ENCODE measurements at places on chromosomes 2 and 18.

DNA sequence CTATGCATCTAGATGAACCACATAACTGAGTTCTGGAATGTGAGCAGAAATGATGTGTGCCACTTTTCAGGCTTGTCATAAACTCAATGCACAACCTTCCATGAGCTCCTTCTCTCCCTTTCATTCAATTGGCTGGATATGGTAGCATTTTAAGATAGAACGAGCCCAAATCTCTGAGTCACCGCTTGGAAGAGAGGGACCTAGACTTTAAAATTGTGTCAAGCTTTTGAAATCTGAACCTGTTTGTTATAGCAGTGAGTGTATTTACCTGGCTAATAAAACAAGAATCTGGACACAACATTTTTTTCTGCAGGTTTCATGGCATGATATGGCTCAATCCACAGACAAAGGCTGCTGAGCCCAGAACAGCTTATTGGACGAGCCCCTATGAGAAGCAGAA is 297.8 kb upstream of the SPRED2 start:
- DNase-seq, result no peak

- no peak for DNase-seq
These were observed 593.9 kb upstream of the ZNF804A start for GRCh38 chr2:184004289-184004947.

GRCh38 chr2:109364217-109364616 is 235.2 kb downstream of the SH3RF3 start:
- DNase-seq, result no peak

- DNase-seq, result peak; percentile 5
These were observed 710.4 kb downstream of the RNF144A start for GRCh38 chr2:7627583-7627982.

GRCh38 chr18:9741793-9742523 is 33.9 kb downstream of the RAB31 start:
- peak; percentile 40 for DNase-seq

GRCh38 chr18:44624052-44624451 is 56.6 kb upstream of the SETBP1 start:
- DNase-seq, result no peak

DNA sequence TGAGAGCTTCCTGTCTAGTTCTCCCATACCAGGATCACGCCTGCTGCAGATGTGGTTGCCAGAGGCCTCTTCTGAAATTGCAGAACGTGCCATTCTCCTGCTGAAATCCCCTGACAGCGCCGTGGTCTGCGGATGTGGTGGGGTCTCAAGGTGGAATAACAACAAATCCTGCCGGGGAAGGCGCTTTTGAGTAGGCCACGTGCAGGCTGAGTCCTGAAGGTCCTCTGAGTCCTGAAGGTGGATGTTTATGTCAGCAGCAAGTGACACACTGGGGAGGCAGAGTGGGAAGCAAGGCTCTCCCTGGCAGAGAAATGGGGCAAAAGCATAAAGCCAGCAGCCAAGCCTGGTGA is 241.4 kb downstream of the MYCN start:
- no peak for DNase-seq

DNA sequence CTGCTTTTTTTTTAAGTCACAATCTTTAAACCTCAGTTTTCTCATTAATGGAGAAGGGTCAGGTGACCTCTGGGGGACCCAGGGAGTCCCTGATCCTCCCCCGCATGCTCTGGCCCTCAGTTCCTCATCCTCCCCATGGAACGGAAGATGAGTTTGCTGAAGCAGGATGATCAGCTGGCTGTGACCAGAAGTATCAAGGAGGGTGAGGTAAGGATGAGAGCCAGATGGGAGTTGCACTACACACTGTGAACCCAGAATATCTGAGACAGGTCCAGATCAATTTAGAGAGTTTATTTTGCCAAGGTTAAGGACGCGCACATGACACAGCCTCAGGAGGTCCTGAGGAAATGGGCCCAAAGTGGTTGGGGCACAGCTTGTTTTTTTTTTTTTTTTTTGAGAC is 3.8 kb downstream of the CATIP start:
- peak; percentile 94 for DNase-seq

DNA sequence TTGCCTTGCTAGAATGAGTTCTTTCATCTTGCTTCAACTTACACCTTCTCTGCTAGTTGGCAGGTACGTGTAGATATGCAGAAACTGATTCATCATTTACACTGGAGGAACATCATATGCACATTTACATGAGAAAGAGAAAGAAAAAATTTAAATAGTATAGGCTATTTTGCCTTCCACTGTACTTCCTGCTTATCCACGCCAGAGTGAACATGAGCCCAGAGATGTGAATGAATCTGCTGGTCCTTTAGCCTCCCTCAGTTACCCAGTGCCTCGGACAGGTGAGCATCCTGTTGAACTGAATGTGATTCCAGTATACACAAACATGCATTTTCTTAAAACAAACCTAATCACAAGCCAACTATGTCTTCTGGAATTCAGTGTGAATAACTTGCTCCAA is 83.6 kb downstream of the SESTD1 start:
- DNase-seq, result no peak

DNA sequence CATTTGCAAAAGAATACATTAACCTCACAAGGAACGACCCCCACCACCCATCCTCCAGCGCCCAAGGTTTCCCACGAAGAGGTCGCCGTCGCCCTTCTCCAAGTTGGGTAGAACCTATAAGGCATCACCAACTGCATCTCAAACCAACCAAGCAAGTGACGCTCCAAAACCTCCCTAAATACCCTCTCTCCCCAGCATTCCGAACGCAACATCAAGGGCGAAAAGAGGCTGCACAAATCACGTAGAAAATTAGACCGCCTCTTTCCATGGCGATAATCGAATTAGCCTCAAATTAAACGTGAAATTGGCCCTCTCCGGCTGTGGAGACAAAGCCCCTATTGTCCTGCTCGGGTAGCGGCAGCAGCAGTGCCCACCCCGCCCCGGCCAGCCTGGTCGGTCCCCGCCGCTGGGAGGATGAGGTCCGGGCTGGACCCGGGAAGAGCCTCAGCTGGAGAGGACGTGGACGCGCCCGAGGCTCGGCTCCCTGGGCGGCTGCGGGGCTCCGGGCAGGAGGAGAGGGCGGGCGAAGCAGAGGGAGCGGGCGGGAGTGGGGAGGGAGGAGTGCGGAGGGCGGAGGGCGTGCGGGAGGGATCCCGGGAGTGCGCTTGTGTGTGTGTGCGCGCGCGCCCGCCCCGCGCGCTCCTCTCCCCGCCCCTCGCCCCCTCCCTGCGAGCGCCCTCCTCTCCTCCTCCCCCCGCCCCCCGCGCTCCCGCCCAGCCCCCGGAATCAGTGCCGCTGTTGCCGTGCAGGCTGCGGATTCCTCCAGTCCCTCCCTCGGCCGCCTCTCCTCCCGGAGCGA is at the start of gene SPTBN1:
SPTBN1 (plus strand) TSS at position 765 of the 799 bp plus-strand sequence. CDS start 70,092 bp downstream, outside the sequence.
- no peak for DNase-seq

GRCh38 chr2:57408587-57408986 is 638.0 kb upstream of the VRK2 start:
- DNase-seq, result peak; percentile 84

- DNase-seq, result peak; percentile 67
These were observed 15.1 kb downstream of the CLIP4 start for GRCh38 chr2:29130295-29130694.

DNA sequence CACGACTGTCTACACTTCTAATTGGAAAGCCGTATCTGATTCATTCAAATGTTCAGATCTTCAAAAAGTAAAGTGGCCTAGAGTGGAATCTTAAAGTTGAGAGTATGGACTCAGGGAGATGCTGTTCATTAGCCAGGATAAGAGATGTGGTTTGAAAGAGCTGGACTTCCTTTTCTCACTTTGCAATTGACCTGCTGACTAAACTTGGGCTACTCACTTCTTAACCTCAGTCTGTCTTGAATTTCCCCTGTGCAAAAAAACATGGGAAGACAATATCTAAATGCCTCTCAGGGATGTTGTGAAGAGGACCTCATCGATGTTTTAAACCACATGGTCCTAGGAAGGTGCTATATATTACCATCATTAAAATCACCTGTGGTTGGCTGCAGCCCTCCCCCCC is 64.1 kb downstream of the BCL2 start:
- DNase-seq, result peak; percentile 54

DNA sequence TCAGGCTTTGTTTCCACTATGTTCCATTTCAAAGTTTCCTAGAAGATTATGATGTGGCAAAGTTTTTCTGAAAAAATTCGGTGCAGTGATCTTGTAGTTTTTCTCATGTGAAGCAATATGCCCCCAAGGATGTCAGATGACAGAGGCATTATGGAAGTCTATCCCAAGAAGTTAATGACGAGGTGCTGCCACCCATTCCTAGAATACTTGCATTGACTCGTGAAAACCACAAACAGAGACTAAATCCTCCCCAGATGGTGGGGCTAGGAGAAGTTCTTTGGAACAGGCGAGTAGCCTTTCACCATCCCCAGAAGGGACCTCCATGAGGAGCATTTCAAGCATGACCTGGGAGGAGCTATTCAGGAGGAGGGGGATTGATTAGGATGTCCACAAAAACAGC is 40.2 kb upstream of the COPS8 start:
- DNase-seq, result no peak

GRCh38 chr2:27705851-27706622 is 42.3 kb downstream of the SLC4A1AP start:
- DNase-seq, result peak; percentile 91

GRCh38 chr18:51988277-51988676 is 351.7 kb upstream of the DCC start:
- DNase-seq, result no peak

GRCh38 chr18:43627848-43628530 is 350.7 kb upstream of the SYT4 start:
- DNase-seq, result no peak

GRCh38 chr2:33033606-33034081 is 86.9 kb downstream of the LTBP1 start:
- DNase-seq, result no peak

DNA sequence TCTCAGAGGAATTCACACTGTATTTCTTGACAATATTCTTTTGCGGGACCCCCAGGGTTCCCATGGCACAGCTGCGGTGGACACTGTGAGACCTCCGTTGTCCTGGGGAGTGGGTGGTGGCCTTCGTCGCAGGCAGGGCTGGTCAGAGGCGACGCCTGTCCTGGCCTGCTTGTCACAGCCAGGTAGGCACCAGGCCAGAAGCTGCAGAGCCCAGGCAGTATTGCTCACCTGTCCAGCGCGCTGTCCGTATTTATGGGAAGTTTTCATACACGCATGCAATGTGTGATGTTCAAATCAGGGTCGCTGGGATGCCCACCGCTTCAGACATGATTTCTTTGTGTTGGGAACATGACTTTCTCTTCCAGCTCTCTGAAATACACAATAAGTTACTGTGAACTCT is 126.6 kb downstream of the RTP5 start:
- DNase-seq, result no peak

GRCh38 chr2:60347781-60348180 is 205.7 kb downstream of the BCL11A start:
- DNase-seq, result no peak

- DNase-seq, result no peak
These were observed 105.7 kb downstream of the PDE1A start for GRCh38 chr2:182321096-182321495.

DNA sequence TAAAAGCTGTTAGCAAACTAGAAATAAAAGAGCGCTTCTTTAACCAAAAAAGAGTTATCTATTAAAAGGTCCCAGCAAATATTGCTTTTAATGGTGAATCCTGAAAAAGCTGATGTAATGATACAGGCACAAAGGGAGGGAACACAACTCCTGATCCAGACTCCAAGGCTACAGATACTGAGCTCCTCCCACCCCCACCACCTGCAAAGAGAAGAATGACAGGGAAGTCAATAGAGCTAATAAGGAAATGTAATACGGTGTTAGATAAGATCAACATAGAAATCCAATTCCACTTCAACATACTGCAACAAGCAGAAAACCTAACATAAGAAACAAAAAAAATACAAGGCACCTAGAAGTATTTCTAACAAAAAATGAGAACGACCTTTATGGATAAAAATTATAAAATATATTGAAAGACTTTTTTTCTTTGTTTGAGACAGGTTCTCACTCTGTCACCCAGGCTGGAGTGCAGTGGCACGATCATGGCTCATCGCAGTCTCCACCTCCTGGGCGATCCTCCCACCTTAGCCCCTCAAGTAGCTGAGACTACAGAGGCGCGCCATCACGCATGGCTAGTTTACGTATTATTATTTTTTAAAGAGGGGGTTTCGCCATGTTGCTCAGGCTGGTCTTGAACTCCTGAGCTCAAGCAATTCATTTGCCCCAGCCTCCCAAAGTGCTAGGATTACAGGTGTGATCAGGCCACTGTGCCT is 192.2 kb downstream of the HDAC4 start:
- DNase-seq, result no peak

DNA sequence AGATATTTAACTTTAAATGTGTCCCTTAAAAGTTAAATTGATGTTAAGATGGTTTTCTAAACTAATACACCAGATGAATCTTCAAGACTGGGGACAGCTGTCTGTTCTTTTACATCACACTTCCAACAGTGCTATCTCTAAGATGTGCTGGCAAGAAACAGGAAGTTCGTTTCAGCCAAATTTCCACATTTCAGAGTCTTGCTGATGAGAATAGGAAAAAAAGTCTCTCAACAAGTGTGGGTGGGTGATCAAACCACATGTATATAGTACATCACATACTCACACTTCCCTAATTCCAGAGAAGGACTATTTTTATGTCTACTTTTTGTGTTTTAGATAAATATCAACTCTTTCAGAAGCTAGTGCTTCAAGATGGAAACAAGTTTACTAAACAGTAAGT is 1712.8 kb upstream of the TMEFF2 start:
- peak; percentile 65 for DNase-seq

DNA sequence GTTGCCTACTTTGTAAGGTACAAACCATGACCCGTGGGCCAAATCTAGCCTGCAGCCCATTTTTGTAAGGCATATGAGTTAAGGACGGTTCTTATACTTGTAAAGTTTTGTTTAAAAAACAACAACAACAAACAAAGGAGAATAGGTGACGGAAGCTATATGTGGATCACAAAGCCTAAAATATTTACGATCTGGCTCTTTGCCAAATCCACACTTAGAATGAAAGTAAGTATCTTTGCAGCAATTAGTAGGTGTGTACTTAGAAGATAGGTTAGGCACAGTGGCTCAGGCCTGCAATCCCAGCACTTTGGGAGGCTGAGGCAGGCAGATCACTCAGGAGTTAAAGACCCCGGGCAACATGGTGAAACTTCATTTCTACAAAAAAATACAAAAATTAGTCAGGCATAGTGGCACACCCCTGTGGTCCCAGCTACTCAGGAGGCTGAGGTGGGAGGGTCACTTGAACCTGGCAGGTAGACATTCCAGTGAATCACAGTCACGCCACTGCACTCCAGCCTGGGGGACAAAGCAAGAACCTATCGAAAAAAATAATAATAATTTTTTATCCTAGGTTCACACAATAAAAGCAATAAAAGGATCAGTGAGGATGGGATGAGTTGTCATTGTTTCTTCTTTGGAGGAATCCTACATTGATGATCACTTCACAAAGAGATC is 57.8 kb upstream of the CTAGE1 start:
- no peak for DNase-seq

DNA sequence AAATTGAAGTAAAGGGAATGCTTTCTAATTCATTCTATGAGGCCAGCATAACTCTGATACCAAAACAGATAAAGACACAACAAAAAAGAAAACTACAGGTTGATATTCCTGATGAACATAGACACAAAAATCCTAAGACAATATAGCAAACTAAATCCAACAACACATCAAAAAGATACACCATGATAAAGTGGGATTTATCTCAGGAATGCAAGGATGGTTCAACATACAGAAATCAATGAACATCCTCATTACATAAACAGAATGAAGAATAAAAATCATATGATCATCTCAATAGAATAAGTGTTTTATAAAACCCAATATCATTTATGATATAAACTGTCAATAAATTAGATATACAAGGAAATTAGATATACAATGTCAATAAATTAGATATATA is 65.7 kb downstream of the ZSWIM2 start:
- DNase-seq, result no peak
